SK-N-MC (cell line): ENCODE measurements at places on chromosomes 1 and 21.

- DNase-seq, result no peak
Measured at GRCh38 chr1:35572296-35572695, 818 bp upstream of the TFAP2E start.

DNA sequence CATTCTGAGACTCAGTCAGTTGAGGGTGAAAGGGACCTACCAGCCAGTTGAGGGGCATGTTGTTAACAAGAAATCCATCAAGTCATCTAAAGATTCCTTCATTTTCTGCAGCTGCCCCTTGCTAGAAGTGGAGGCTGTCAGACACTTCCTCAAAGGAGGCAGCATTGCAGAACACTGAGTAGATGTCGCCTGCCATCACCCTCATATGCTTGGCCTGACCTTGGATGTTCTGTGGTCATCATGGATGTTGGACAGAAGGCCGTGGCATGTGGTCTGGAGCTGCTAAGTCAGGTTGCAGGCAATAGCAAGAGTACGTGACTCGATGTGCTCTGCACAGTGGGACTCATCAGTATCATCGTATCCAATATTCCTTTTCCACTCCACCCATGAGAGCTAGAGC is 70.6 kb downstream of the GATAD2B start:
- no peak for DNase-seq

- no peak for DNase-seq
Measured at GRCh38 chr1:51093581-51093980, 8.4 kb upstream of the C1orf185 start.

DNA sequence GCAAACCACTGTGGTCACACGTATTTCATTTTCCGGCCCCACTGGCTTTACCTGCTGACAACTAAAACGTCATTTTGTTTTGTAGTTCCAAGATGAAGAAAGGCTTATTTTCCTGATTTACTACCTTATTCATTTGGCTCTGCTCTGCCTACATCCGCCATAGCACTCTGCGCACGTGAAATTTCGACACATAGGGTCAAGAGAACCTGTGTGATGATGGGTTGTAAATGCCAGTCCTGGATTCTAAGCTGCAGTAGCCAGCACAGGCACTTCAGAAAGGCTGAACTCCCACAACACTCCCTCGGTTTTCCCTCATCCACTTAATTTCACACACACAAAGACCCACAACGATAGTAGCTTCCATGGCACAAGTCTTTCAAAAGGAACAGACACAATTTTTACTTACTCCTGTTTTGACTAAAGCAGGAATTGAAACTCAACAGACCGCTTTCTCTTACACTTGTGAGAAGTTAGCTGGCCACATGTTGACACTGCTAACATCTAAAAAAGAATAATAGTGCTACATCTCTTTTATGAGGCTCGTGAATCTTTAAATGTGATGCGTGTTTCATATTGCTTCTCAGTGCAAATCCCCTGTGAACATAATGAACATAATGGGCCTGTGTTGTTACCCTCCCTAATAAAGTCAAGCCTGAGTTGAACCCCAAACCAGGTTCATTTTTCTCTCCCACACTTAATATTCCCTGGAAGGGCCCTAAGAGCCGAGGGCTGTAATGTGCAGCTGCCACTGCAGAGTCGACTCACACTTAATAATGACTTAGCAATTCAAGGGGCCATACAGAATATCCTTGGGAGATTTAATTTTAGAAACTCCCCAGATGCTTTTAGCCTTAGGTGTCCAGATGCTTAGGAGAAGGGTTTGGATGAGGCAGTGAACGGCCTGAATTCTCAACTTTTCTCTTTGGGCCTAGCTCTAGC is 1.5 kb upstream of the RUNX1 start:
- no peak for DNase-seq
